ENCODE measurements at places on chromosomes 5 and 9. TPM values are rescaled to one million over a fixed set of nuclear protein-coding genes. Genes with fewer than 3 reads are reported as not detected.

DNA sequence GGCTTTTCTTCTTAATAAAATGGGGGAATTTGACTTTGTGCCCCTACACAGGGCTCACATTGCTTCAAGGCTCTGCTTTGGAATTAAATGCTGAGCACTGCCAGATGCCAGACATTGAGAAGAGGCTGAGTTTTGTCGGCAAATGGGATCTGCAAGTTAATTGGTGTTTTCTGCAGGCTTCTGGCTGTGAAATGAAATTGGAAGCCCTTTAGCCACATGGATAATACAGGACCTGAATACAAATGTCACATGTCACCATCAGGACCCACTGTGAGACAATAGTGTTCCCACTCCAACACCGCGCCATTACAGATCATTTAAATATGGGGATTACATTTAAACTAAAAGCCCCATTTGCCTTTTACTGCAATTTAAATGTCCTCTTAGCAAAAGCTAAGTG is 164.4 kb downstream of the ZSWIM6 start:
- no peak for DNase-seq

DNA sequence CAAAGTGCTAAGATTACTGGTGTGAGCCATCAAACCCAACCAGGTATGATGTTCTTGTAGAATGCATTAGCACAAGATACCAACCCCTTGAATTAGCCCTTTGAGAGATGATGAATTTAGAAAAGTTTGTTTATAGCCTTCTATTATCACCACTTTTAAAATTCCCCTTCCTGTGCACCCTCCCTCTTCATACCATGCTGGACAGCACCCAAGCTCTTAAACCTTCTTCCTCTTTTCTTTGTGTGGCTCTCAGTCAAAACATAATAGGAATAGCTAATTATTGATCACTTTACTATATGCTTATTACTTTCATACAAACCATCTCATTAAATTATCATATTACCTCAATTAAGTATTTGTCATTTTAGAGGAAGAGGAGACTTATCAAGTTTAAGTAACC is 87.6 kb upstream of the TMED7 start:
- DNase-seq, result no peak

Gene GMCL2
- not detected for polyA plus RNA-seq

- DNase-seq, result no peak
Observed at GRCh38 chr9:125141251-125141650, 2.1 kb downstream of the SCAI start.

GRCh38 chr5:172854451-172854871 is 20.4 kb downstream of the ERGIC1 start:
- DNase-seq, result peak; percentile 58

- DNase-seq, result no peak
Observed at GRCh38 chr5:74140409-74140808, 500.1 kb downstream of the ENC1 start.

- DNase-seq, result peak; percentile 86
Observed at GRCh38 chr9:69971643-69972449, 71.8 kb upstream of the MAMDC2 start.

DNA sequence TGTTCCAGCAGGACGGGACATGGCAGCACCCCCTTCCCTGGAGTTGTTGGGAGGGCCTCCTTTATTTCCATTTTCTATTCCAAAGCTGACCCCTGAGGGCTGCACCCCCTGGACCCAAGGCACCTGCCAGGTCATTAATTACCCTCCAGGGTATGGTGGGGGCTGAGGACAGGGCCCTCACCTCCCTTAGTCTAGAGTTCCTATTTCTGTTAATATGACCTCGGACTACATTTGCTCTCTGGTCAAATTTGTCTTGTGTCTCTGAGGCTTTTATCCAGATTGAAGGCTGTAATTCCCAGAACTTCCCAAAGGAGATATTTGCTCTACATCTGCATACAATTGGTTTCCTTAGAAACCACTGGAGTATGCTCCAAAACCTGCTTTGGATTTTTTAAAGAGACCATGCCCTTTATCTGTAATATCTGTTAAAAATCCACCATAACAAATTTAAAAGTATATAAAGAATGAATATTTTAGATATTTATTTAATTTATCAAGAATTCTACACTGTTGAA is 16.8 kb downstream of the PHF2 start:
- DNase-seq, result no peak

Data from right cardiac atrium (tissue), 5 donors.